ENCODE measurements at places on chromosomes 13 and 19.
A peak's percentile ranks its signal among the peaks of the same experiment; 100 is the strongest.

DNA sequence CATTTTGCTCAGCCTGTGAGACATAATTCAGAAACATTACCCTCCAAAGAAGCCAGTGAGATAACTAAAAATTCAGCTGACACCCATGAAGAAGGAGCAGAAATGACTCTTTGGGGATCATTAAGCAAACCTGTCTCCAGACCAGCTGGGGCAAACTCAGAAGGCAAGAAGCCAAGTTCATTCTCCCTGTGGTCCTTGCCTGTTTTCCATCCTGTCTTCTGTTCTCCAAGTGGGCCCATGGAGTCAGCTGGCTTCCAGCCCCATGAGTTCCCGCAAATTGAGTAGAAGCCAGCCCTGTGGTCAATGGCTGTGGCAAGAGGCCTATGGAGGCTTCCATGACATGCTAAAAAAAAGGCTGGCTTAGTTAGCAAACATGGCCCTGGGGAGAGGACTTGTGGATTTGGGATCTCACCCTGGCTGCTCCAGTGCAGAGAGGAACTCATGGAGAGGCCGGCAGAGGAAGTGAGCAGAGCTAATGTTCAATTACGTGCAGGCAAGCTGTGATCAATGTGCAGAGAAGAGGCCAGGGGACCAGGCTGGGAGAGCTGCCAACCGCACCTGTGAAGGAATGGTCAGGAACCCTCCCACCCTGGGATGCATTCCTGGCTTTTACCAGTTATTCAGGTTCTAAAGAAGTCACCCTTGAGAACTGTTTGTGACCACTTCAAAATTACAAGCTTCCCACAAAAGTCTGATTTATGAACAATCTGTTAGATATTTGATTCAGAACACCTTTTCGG lies 229.1 kb downstream of the TSHZ3 start:
- DNase-seq = no peak

GRCh38 chr13:77733674-77734073 lies 36.2 kb downstream of the SLAIN1 start:
- no peak for DNase-seq

DNA sequence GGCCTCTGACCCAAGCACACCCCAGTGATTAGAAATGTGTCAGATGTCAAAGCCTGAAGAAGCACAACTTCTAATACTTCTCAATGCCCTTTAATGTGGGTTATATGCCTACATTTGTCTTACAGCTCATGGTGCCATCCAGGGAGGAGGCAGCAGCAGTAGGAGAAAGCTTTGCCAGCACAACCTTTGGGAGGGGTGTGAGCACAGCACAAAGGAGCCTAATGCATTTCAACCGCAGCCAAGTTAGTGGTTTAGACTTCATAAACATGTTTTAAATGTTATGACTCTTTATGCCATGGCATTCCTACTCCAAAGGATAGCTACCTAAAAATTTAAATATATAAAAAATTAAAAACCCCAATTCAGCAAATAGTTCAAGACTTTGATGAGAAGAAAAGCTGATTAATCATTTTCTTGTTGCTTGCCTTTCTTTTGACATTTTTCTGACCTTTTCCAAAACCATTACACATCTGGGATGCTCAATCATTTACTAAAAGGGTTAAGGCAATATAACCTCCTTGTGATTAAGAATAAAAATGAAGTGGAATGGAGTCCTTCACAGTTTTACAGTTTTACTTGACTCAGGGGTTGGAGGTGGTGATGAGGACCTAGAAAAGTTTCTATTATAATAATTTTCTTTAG lies 142.7 kb downstream of the DLEU7 start:
- DNase-seq = no peak

DNA sequence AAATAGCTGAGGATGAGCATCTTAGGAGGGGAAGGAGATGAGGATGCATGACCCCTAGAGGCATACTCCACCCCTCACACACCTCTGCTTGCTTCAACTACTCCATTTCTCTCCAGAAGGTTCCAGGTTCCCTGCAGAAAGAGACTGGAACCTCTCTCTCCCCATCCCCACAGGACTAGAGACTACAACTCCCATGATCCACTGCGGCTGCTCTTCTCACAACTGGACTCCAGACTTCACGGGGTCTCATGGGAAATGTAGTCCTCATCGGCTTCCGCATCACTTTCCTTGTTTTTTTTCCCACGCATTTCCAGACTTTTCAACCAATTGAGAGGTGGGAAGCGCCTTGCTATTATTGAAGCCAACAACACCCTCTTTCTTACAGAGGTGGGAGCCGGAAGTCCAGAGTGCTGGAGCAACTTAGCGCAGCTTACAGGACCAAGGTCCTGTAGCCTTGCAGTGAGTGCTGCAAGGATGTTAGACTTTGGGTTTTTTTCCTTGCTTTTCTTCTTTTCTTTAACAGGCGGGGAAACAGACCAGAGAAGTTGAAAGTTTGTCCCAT lies 13.9 kb upstream of the CACNG6 start:
- peak; percentile 5 for DNase-seq

- DNase-seq = no peak
Observed at GRCh38 chr13:36421447-36421846, 10.8 kb upstream of the CCNA1 start.

GRCh38 chr13:34462843-34463242 lies 479.2 kb upstream of the NBEA start:
- DNase-seq = no peak

GRCh38 chr19:17309965-17310461 lies 650 bp downstream of the DDA1 start:
- no peak for DNase-seq

- peak; percentile 66 for DNase-seq
Observed at GRCh38 chr19:40576585-40577451, at the start of gene SHKBP1. TSS of gene SHKBP1 (plus strand) at chr19:40576873. CDS start at chr19:40576900, 27 bp downstream.

DNA sequence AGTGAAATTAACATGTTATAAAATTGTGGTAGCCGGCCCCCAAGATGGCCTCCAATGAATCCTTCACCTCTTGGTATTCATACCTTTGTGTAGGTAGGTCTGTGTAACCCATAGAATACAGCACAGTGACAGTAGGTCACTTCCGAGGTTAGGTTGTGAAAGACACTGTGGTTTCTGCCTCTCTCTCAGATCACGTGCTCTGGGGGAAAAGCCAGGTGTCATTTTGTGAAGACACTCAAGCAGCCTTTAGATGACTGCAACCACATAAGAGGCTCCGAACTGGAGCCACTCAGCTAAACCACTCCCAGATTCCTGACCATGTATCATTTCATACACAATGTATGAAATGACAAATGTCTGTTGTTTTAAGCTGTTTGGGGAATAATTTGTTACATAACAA lies 9.8 kb upstream of the USPL1 start:
- no peak for DNase-seq

GRCh38 chr13:28329395-28330158 lies 165.4 kb downstream of the FLT1 start:
- DNase-seq = no peak

GRCh38 chr13:41710771-41711170 lies 250.1 kb downstream of the VWA8 start:
- no peak for DNase-seq

GRCh38 chr13:21996049-21996448 lies 325.2 kb downstream of the FGF9 start:
- DNase-seq = no peak

DNA sequence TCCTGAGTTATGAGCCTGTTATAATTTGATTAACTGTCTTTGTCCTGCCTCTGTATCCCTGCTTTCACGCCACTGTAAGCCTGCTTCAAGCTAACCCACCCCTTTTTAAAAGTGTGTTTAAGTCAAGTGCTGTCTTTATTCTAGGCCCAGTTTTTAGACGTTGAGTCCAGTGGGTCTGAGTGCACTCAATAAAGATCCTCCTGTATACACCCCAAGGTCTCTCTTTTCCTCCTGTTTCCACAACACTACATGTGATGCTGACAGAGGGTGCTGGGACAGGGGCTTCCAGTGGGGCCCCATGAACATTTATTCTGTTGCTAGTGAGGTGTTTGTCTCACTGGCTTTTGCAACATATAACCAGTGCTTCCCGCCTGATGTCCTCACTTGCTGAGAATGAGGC lies 6.7 kb upstream of the F2RL3 start:
- no peak for DNase-seq

- peak; percentile 26 for DNase-seq
Observed at GRCh38 chr19:13441810-13442512, 64.3 kb downstream of the CACNA1A start.

DNA sequence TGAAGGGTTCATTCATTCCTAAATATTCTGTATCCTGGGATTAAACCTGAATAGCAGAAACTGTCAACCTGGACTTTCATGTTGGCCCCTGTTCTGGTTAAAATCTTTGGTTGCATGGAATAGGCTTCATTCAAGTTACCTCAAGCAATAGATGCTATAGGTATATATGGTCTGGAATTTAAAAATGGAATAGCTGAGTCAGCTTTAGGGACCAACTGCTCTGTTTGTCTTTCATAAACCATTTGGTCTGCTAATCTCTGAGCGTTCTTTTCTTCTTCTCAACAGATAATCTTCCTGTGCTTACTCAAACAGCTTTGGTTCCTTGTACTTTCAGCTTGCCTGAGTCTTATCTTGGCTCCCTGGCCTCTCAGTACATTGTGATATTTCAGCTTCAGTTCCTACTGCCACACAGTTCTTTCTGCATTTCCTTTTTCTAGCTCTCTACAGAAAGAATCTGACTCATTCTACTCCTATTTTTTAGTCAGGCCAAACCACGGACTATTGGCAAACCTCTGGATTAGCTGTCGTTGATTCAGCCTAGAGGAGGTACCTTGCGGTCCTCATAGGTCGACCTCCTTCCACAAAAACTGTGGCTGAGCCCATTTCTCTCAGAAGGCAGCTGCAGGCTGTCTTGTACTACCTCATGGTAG lies 35.9 kb upstream of the MAB21L1 start:
- DNase-seq = no peak

DNA sequence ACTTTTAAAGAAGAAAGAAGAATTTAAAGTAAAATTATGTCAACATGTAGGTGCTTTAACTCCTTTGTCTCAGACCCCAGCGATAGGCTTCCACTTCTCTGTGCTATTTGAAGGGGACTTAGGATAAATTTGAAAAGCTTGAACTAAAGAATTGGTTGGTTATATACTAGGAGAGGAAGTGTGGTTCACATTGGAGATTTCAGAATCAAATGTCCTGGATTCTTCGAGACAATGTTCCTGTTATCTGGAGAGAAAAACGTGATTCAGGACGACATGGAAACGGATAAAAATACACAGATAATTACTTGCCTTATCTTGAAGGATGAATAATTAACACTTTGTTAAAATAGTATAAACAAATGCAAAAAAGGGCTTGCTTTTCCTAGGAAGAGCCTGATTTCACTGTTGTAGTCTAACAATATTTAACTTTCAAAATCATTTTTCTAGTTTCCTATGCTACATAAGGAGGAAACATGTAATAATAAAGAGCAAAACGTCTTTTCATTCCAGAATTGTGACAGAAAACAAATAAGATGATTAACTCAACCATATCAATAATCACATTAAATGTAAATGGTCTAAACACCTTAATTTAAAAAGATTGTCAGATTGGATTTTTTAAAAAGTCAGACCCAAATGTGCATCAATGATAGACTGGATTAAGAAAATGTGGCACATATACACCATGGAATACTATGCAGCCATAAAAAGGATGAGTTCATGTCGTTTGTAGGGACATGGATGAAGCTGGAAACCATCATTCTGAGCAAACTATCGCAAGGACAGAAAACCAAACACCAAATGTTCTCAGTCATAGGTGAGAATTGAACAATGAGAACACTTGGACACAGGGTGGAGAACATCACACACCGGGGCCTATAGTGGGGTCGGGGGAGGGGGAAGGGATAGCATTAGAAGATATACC lies 724 bp upstream of the ZNF780A start:
- DNase-seq = no peak

DNA sequence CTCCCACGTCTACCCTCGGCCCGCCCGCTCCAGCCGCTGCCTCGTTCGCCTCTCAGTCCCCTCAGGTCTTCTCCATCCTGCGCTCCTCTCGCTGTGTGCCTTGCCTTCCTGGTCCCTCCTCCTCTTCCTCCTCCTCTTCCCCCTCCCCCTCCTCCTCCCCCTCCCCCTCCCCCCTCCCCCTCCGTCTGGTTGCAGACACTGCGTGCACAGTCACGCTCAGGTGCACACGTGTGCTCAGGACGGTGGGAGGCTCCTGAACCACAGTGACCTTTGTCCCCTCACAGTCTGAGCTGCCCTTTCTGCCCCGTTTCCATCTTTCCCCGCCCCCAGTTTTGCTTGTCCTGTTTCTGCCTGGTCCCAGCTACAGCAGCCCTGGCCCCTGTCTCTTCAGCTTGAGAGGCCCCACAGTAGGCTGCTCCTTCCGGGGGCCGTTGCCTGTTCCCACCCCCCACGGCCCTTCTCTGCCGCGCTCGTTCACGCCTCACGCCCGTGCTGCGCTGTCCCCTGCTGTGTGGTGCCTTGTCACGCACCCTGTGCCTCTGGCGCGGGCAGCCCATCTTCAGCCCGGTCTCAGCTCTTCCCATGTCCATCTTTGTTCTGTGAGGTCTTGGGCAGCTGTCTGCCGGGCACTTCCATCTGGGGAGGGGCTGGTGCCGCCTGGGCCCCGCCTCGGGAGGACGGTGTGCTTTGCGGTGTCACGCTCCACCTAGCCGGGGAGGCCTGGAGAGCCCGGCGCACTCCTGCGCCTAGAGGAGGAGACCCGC lies 13.8 kb upstream of the RPS15 start:
- DNase-seq = no peak

- no peak for DNase-seq
Observed at GRCh38 chr13:74774264-74774663, 640.1 kb upstream of the KLF12 start.

DNA sequence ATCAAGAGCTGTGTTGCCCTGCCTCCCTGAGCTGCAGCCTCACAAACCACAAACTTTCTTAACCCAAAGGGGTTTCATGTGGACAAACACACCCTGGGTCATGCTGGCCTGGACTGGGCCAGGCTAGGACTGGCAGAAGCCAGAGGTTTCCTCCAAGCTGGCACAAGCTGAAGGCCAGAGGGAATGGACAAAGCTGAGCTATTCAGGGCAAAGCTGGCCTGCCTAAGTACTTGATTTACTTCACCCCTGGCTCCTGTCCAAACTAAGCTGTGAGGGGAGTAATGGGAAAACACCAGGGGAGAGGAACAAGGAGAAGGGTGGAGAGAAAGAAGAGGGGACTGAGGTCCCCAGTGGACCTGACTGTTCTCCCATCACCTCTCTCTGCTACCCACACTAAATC lies 6.2 kb downstream of the CPAMD8 start:
- no peak for DNase-seq

DNA sequence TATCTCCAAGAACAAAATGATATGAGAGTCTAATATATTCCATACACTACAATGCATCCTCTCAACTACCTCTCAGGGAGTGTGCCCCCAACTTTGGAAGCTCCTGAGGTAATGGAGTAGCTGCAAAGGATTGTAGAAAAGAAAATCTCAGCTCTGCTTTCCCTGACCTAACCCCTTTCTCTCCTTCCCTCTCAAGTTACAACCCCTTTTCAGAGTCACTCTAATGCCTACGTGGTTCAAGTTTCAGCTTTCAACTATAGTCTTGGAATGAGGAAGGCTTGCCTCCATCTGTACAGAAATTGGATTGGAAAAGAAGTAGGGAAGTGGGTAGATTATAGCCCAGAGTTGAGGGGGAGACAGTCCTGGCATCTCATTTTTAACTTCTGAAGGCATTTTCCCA lies 256.0 kb downstream of the PCDH9 start:
- DNase-seq = no peak

DNA sequence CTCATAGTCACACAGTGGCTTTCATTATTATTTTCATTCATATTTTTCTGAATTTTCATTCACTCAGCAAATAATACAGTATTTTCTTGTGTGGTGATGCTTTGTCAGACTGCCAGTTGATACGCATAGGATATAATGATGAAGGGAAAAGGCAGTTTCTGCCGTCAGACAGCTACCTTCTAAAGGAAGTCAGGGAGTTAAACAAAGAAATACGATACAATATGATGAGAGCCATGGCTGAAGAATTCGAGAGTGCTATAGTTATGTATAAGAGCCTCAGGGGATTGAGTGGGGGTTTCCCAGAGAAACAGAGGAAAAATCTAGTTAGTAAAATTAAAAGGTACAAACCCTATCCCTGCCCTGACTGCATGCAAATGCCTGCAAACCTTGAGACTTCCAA lies 479.1 kb downstream of the OLFM4 start:
- no peak for DNase-seq

All from SK-N-MC (cell line).